ENCODE measurements at places on chromosomes 7 and 10. TPM values are rescaled to one million over a fixed set of nuclear protein-coding genes. Genes with fewer than 3 reads are reported as not detected.

DNA sequence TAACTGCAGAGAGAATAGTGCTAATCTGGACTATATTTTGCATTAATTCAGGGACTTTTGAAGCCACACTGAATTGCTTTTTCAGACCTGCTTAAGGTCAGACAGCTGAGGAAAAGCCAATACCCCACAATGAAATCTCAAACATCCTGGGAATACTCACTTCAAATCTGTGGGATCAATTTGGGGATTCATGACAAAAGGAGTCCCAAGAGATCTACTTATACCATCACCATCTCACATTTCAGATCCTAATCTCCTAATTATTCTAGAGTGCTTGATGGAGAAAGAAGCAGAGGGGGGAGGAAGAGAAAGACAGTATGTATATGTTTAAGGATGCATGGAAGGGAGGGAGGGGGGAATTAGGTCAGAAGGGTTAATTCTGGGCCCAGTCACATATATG is 202.2 kb downstream of the CACNA2D1 start:
- no peaks in the 10 kb centered on the region for H3K27me3 ChIP-seq
- H3K27ac ChIP-seq, result no peak overlapping the region
- H3K4me1 ChIP-seq, result no peaks in the 10 kb centered on the region
- H3K36me3 ChIP-seq, result no peaks in the 10 kb centered on the region
- no peak for DNase-seq
- H3K4me3 ChIP-seq, result no peak overlapping the region

GRCh38 chr7:157890921-157891401 is 554.2 kb downstream of the DNAJB6 start:
- peak; percentile 20 for DNase-seq
- H3K4me1 ChIP-seq, result peaks cover 13% of the 10 kb centered on the region

- H3K4me3 ChIP-seq, result no peak overlapping the region
- peaks cover 1% of the 10 kb centered on the region for H3K27me3 ChIP-seq
- no peaks in the 10 kb centered on the region for H3K36me3 ChIP-seq
- H3K4me1 ChIP-seq, result no peaks in the 10 kb centered on the region
These were observed 344.1 kb upstream of the HPS1 start for GRCh38 chr10:98790817-98791216.

GRCh38 chr7:5774136-5774535 is 7.3 kb downstream of the RNF216 start:
- H3K4me3 ChIP-seq, result no peak overlapping the region

- H3K27ac ChIP-seq, result no peak overlapping the region
- no peak overlapping the region for H3K4me3 ChIP-seq
- no peaks in the 10 kb centered on the region for H3K36me3 ChIP-seq
- no peaks in the 10 kb centered on the region for H3K4me1 ChIP-seq
These were observed 58.5 kb downstream of the CADPS2 start for GRCh38 chr7:122827763-122828162.

The IL15RA gene
- 20.2 TPM for total RNA-seq

The EIF4EBP2 gene
- 27.1 TPM for total RNA-seq
